ENCODE measurements at places on chromosomes 12 and 14.

DNA sequence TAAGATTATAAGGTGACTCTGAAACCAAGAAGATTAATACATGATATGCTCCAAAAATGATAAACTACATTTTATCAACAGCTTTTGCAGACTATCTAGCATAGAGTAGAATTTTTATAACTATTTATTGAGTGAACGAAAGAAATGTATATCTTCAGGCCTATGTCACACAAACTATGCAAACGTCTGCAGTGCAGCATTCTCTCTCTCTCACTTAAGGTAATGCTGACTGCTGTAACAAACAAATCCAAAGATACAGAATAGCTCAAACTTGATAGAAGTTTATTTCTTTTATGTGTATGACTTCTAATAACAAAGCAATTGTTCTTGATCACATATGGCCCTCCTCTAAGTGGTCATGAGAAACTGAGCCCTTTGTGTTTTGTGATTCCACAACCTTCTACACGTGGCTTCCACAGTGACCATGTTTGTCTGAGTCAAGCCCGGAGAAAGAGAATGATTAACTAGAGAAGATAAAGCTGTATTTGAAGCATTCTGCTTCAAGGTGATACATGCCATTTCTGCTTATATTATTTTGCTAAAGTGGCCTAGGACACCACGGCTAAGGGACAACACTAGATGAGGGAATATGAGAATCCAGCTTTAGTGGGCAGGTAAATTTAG is 1352.7 kb upstream of the TMEM132C start:
- no peak for DNase-seq

DNA sequence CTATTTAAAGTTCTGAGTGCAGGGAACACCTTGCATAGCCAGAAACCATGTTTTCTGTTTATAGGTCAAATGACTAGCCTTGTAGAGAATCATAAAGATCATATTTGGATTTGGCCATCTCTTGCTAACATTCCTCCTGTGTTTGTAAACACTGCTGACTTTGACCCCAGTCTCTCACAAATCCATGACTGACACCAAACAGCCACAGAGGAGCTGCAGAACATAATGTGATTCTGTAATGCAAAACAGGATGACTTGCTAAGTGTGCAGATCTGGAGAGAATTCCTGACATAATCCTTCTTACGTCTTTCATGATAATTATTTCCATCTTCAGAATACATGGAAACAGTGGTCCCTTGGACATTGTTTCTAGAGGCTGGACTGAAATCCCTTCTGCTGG is 211.8 kb downstream of the BMP4 start:
- DNase-seq = no peak

DNA sequence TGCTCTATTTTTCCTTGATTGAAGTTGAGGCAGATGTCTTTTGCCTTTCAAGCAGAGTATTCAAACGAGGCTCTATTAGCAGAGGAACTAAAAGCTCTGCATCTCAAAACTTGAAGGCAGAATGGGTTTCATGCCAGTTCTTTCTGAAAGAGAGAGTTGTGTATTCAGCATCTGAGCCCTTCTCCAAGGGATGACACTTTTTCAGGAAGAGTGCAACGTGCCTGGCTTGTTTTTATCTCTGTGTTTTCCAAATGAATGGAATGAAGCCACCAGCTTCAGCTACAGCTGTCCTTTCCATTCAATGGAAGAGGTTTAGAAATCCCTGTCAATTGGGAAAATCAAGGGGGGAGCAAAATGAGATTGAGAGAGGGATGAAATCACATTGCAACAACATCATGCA is 14.6 kb downstream of the BEST3 start:
- no peak for DNase-seq

DNA sequence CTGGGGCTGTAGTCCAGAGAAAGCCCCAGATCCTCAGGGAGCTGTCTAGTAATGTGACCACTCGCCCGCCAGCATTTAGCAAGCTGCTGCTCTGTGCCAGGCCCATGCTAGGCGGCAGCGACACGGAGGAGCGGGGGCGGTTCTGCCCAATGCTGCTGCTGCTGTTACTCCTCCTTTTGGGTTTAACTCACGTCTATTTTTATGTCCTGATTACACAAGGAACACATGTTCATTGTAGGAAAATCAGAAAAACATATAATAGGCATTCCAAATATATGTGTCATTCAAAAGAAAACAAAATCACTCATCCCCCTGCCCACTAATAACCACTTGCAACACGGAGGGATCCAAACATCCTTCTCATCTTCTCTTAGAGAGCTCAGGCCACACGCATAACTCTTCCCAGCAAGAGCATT is 30.4 kb downstream of the CCDC92 start:
- no peak for DNase-seq

DNA sequence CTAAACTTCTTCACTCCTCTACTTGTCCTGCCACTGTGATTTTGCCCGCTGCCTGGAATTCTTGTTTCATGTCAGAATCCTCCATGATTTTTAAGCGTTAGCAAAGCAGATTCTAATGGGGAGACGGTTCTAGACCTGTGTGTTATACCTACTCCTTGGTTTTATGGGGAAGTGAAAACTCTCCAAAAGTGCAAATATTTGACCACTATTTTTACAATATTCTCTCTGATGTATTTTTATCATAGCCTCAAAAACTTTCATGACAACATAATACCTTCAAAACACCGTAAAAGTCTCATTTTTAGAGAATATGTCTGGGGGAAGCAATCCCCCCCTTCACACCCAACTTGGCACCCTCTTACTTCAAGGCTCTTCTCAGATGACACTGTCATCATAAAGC is 12.9 kb upstream of the KRAS start:
- no peak for DNase-seq

DNA sequence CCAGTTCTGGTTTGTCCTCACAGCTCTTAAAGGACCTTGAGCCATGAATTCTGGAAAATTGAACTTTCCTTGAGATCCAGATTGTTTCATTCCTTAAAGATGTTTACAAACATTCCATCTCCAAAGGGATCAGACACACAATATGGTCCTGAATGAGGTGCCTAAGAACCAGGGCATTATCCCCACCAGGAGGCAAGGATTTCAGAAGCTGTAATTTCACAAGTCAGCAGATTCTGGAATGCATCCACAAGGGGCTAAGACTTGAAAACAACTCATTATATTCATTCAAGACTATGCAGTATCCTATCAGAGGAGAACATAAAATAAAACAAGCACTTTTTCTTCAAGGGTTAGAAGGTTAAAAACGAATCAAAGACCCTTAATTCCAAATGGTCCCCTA is 15.1 kb downstream of the KCNH5 start:
- DNase-seq = no peak

- no peak for DNase-seq
These were observed 114.1 kb upstream of the E2F7 start for GRCh38 chr12:77179515-77179914.

DNA sequence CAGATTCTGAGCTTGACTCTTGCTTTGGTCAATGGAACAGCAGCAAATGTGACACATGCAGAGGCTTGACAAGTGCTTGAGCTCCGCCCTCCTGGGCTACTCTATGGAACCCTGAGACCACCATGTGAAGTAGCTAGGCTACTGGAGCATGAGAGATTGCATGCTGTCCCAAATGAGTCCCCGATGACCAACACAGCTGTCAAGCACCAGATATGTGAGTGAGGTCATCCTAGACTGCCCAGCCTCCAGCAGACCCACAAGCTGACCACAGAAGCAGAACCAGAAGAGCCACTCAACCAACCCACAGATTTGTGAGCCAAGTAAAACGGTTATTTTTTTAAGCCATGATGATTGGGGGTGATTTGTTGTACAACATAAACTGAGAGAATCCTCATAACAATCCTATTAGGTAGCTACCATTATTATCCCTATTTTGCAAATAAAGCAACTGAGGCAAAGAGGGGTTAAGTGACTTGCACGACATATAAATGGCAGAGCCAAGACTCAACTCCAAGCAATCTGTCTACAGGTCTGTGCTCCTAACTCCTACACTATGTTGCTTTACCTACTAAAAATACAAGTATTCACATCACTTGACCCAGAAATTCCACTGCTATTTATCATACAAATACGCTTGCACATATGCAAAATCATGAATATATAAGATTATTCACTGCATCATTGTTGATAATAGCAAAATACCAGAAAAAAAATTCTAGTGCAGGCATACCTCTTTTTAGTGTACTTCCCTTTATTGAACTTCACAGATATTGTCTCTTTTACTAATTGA is 136.2 kb downstream of the NDUFA12 start:
- DNase-seq = no peak

- no peak for DNase-seq
These were observed 46.1 kb upstream of the DLK1 start for GRCh38 chr14:100680439-100681051.

- DNase-seq = no peak
These were observed 159.6 kb upstream of the RTL1 start for GRCh38 chr14:101063121-101063520.

DNA sequence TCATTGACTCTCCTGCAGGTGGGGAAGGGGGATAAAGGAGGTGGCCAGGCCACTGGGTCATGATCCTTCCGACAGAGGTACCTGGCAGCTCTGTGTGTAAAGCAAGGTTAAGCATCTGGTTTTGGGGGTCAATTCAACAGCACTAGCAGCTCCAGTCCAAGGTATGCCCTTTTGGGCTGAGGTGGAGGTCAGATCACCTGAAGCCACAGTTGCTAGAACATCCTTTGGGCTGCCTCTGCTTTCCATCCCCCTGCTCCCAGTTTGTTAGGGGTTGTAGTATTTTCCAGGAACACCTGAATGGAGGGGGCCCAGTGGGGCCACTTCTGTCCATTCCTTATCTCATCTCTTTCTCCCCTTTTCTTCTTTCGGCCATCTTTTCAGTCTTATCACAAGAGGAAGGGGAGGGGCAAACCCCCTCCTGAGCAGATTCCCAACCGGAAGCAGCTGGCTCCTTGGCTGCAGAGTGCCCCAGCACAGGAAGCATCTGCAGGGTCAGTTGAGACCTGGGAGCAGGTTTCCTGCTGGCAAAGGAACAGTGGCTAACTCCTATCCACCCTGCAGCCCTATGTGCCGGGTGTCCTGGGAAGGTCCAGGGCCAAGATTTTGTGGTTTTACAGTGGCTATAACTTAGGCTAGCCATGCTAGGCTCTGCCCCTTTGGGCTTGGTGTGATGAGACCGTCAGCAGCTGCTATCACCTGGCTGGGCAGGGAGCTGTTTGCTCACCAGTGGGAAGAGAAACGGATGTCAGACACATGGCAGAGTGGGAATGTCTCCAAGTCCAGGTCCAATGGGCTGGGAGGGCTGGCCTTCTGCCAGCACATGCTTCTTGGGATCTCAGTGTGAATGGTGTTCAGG is 40.2 kb downstream of the SH2B3 start:
- DNase-seq = no peak

GRCh38 chr12:49377386-49377785 is 10.1 kb downstream of the SPATS2 start:
- DNase-seq = no peak

- no peak for DNase-seq
These were observed 721.7 kb downstream of the GALC start for GRCh38 chr14:87271331-87271730.

DNA sequence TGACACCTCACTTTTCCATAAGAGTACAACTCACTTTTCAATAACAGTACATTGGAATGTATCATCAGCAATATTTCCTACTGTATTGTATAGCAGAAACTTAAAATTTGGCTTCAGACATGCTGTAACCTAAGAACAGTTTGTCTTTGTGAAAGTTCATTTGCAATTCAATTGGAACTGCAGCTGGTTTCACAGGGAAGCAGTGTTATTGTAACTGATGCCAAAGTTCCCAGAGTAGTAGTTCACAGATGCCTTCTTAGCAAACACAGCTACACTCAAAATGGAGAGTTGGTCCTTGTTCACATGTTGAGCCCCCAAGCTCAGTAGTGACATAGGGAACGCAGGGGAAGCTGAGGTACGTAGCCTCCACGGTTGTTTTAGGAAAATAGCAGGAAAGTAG is 23.3 kb downstream of the PPP1R36 start:
- no peak for DNase-seq

All from CD4-positive, alpha-beta T cell treated with Interleukin-10 for 1 hour (primary cell).